Stimulated activated CD8-positive, alpha-beta memory T cell treated with anti-CD3 and anti-CD28 coated beads, Interleukin-7, amount 100 ng/mL, for 4 hours (primary cell): ENCODE measurements at places on chromosomes 11 and 22.

DNA sequence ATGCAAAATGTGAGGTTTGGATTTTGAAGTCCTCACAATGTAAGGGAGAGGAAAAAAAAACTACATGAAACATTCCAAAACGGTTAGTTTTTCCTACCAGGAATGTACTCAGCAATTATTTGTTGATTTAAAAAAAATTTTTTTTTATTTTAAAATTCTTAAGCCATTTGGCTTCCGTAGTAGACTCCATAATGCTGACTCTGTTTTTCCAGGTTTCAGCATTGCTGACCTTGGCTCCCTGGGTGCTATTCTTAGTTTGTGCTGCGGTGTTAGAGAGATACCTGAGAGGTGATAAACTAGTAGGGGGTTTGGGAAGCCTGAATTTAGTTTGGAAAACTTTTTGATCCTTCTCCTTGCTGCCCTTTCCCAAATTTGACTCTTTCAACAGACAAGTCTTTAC is 10.6 kb downstream of the STT3A start:
- no peak for DNase-seq

DNA sequence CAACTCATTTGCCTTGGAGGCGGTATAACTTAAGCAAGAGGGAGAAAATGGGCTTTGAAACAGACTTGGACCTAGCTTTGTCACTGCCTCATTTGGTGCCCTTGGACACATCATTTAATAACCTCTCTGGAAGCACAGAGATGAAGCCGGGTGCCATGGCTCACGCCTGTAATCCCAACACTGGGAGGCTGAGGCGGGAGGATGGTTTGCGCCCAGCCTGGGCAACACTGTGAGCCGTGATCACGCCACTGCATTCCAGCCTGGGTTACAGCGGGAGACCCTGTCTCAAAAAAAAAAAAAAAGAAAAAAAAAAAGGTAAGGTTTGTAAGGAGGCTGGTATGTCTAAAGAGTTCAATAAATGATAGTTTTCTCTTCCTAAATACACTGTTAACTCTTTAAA is 806 bp downstream of the COA4 start:
- DNase-seq = no peak

DNA sequence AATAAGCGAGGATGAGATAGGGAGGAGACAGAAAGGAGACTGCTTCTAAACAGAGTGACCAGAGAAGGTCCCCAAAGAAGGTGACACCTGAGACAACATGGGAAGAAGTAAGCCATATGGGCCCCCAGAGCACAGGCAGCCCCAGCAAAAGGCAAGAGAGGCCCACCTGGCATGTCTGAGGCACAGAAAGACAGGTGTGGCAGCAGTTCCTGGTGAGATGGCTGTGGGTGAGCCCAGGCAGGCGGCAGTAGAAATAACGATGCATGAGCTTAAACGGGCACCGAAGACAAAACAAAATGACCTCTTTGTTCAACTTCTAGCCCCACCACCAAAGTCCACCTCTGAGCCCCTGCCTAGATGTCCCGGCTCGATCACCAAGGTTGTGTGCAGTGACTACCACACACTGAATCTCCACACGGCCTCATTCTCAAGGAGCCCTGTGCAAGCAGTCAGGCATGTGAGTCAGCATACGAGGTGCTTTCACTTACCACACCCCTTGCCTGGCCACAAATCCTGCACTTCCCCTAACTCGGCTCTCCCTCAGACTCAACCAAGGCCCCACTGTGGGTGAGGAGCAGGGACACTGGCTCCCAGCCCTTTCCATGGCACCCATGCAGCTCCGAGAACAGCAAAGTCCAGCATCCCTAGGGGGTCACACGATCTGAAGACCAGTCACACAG is 77.6 kb downstream of the PACSIN2 start:
- no peak for DNase-seq

- no peak for DNase-seq
Observed at GRCh38 chr11:44468345-44468988, 97.0 kb upstream of the CD82 start.

DNA sequence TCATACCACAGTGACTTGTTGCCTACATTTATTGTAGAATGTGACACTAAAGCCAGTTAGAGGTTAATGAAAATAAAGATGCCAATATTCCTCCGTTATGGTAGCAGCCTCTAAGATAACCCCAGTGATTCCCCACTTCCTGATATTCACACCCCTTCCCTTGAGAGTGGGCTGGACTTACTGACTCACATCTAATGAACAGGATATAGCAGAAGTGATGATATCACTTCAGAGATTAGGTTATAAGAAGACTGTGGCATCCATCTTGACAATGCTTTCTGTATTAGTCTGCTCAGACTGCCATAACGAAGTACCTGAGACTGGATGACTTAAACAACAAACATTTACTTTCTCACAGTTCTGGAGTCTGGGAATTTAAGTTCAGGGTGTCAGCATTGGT is 149.6 kb upstream of the MTNR1B start:
- no peak for DNase-seq

DNA sequence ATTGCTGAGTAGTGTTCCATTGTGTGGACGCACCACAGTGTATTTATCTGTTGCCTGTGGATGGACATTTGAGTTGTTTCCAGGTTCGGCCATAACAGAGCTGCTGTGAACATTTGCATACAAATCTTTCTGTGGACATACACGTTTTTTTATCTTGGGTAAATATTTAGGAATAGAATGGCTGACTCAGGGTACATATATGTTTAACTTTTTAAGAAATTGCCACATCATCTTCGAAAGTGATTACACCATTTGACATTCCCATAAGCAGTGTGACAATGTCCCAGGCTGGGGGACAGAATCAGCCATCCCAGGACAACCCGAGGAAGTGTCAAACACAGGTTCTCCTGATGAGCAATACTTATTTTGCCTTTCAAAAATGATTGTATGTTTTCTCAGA is 87.9 kb downstream of the OSBP2 start:
- DNase-seq = no peak

DNA sequence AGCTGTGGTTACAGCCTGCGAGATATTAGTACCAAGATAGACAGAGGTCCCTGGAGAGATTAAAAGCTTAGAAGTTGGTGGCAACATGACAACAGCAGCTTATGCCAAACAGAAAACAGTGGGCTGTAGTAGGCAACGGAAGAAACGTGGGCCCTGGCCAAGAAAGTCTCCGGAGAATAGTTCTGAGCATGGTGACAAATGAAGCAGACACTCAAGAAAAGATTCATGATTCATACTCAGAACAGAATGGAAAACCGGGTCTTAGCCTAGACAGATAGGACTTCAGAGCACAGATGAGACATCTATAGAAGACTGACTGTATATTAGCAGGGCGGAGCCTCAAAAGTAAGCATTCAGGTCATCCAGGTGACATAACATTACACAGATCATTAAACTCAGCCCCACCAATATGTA is 727.4 kb downstream of the ETS1 start:
- DNase-seq = no peak

GRCh38 chr11:111918390-111919256 is at the start of gene C11orf52:
C11orf52 (plus strand) TSS chr11:111918913; CDS start chr11:111918973, 60 bp downstream.
- no peak for DNase-seq

DNA sequence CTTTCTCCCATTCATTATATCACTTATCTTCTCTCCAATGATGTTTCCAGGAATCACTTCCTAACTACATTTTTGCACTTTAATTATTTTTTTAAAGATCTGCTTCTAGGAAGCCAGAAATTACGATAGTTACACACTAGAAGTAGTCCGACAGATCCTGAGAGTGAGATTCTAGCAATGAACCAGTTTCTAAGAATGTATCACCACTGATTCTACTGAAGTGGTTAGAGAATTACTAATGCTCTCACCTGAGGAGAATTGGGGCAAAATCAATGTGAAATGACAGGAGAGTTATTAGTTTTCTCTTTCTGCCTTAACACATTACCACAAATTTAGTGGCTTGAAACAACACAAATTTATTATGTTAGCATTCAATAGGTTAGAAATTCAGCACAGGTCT is 241.2 kb downstream of the CASP12 start:
- no peak for DNase-seq

GRCh38 chr22:26811647-26811992 is 154.2 kb downstream of the MIAT start:
- DNase-seq = no peak

DNA sequence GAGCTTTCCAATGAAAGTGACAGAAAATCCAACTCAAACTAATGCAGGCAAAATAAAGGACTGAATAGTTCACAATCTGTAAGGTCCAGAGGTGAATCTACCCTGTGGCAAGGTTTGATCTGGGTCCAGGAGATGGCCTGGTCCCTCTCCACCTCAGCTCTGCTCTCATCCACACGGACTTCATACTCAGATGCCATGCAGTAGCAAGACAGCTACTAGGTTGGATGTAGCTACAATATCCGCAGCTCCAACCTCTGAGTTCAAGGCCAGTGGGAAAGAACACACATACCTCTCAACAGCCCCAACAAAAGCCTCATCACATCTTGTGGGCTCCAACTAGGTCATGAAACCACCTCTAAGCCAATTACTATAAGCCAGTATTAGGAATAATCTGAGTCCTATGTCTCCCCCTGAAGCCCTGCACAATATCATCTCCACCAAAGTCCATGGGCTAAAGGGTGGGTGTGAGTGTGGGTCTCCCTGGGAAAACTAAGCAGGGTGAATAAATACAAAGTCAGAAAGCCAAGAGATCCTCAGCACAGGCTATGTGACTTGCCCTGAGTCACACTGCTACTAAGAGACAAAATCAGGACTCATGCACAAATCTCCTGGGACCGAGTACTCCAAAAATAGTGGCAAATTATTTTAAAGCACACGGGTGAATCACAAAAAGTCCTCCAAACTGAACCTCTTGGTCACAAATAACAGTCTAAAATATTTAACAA is 78.8 kb downstream of the LARGE1 start:
- no peak for DNase-seq

DNA sequence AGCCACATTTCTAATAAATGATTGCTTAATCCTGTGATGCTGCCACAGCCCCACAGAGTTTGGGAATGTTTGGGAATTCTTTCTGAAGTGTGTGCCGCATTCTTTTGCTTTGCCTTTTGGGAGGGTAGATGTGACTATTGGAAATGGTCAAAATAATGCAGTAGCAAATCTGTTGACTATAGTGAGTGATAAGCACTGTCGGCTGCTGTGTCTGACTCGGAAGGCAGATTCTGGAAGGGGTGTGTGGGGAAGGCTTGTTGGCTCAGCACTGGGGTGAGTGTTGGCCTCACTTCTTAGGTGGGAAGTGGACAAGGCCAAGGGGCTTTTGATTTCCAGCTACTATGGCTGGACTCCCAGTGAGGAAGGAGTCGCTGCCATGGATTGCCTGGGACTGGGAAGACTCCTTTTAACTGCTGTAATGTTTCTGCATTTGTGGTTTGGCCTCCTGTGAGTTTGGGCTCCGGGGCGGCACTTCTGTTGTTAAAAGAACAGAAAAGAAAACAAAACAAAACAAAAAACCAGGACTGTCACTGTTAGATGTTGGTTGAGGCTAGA is 20.1 kb downstream of the ZBTB16 start:
- no peak for DNase-seq

DNA sequence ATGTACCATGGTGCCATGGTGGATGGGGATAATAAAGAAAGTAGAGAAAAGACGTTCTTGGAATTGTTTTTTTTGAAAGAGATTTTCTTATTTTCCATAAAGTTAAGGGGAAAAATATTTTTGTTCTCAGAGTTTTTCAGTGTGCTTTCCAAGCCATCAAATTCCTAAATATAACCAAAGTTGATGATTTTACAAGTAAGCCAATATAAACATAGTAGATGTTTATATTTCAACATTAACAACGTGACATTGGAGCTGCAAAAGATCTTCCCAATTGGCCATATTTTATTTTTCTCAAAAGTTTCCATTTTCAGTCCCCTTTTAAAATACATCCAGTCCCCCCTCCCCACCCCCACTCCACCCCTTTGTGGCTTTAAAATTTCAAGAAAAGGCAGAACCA is 80.9 kb upstream of the PICALM start:
- DNase-seq = no peak

DNA sequence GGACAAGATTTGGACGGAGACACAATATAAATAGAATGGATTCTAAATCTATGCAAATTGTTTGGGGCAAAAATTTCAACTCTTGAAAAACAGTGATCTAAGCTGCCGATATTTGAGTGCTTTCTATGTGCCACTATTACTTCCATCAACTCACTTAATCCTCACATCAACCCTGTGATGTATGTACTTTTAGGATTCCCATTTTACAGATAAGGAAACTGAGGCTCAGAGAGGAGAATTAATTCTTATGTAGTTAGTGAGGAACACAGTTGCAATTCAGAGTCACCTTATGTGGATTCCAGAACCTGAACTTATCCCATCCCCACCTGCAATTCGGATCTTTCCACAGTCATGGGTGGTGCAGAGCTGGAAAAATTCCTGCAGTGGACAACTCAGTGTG is 60.3 kb downstream of the TSPAN18 start:
- no peak for DNase-seq

GRCh38 chr11:125173556-125173955 is 9.0 kb downstream of the PKNOX2 start:
- DNase-seq = no peak

DNA sequence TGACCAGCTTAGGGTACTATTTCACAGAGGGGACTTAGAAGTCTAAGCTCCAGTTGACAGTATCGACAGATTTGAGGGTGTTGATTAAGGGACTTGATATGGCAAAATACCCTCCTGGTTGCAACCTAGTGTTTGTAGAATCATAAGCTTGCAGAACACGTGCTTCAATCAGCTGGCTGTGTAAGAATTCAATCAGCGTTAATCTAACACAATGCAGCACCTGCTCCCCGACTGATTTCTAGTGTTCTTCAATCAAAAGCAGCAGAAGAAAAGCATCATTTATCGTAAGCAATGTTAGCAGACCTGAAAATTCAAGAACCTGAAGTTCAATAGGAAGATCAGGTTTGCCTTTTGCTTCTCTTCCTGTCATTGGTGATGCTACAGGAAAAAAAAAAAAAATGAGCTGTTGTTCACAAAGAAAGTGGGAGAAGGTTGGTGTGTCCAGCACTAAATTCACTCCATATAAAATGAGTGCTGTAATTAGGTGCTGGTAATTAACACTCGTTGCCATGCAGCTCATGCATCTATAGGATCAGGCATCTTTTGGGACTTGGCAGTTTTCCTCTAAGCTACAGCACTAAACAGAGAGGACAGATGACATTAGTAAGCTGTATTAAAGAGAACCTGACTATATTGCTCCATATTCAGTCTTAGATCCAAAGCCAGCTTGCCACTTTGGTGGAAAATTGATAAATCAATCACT is 840.3 kb downstream of the OPCML start:
- no peak for DNase-seq

- DNase-seq = no peak
Observed at GRCh38 chr11:12099132-12099873, 11.1 kb upstream of the MICAL2 start.

GRCh38 chr11:122265981-122266380 is 150.0 kb upstream of the BLID start:
- DNase-seq = no peak

DNA sequence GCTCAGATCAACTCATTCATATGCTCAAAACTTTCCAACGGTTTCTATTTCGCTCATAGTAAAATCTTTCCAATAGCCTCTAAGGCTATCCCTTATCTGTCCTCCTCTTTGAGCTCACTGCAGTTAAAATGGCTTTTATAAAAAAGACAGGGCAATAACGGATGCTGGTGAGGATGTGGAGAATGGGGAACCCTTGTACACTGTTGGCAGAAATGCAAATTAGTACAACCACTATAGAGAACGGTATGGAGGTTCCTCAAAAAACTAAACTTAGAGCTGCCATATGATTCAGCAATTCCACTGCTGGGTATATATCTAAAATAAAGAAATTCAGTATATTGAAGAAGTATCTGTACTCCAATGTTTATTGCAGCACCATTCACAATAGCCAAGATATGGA is 345.6 kb downstream of the DLG2 start:
- DNase-seq = no peak
